ENCODE measurements at places on chromosomes 5 and 9.

DNA sequence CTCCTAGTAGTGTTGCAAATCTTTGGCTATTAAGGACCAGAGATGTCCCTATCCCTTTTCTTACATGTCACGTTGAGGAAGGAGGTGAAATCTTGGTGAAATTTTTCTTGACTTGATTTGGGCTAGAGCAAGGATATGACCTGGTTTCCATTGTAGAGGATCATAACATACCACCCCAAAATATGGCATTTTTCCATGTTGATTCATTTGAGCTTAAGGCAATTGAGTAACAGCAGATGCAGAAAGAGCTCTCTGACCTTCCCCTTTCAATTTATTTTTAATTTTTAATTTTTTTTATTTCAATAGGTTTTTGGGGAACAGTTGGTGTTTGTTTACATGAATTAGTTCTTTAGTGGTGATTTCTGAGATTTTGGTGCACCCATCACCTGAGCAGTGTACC is 61.2 kb upstream of the MAP1B start:
- peak; percentile 76 for DNase-seq

DNA sequence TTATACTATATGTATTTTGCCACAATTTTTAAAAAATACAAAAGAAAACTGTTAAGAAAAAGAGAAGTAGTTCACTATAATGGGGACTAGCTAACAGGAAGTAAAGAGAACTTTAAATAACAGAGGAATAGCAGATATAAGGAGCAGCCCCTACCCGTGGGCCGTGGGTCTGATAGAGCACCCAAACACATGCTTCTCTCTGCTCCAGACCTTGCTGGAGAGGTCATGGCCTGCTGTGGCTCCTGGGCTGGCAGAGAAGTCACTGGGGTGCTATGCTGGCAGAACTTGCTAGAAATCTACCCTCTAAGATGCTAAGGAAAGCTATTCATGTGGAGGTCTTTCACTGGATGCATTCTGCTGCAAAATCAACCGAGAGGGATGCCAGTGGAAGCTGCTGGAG is 10.0 kb upstream of the TNFAIP8 start:
- DNase-seq: no peak

DNA sequence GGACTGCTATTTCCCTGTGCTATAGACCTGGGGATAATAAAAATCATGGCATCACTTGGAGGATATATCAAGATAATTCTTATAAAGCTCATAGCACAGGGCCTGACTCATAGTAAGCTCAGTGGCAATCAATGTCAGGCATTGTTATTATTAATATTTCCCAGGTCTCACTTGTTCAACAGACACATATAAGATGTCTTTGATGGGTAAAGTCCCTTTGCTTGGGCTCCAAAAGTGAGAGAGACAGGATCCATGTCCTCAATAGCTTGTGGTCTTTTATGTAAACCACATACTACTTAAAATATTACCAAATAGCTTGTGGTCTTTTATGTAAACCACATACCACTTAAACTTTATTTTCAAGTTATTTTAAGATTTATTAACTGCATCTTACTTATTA is 11.2 kb downstream of the SH3RF2 start:
- no peak for DNase-seq

GRCh38 chr9:28456861-28457260 is 883.6 kb upstream of the C9orf72 start:
- no peak for DNase-seq

DNA sequence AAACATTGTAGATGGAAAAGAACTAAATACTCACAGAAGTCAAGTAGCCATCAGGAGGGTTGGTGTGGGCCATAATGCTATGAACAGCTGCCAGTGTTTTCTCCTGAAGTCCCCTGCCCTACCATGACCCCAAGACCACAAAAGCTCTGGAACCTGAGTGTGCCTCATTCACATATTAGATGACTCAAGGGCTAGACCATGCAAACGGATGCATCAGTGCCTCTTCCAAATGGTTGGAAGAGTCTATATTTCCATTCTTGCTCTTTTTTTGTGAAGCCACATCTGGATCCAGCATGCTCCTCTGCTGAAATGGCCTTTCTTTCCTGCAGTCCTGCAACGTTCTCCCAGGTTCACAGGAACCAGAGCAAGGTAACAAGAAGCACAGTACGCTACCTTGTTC is 136.6 kb upstream of the EPB41L4A start:
- no peak for DNase-seq

DNA sequence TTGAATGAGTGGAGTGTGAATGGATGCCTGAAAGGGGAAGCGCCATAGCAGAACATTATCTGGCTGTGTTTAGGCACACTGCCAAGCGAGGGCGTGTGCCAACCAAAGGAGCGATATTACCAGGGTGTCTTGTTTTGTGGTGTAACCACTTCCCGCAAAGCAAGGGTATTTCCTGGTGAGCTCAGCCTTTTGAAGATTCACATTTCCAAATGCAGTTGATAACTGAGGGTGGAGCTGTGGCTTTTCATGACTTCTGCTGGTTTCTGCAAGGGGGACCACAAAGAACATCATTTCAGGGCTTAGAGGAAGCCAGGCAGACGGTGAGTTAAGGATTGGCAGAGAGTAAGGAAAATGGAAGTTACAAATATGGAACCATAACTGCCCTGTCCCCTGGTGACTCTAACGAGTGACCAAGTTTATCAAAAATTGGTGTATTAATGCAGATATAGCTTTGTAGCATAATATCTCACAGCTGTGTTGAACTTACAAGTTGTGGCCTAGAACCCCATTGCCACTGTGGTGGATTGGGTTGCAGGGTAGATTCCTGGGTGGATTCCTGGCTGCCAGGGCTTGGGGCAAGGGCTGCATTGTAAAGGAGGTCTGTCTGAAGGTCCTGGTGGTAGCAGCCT is 71.4 kb downstream of the RALGPS1 start:
- DNase-seq: no peak

- DNase-seq: no peak
Measured at GRCh38 chr5:68250661-68251298, 35.2 kb downstream of the PIK3R1 start.

- no peak for DNase-seq
Measured at GRCh38 chr5:155696362-155696761, 630.6 kb upstream of the SGCD start.

DNA sequence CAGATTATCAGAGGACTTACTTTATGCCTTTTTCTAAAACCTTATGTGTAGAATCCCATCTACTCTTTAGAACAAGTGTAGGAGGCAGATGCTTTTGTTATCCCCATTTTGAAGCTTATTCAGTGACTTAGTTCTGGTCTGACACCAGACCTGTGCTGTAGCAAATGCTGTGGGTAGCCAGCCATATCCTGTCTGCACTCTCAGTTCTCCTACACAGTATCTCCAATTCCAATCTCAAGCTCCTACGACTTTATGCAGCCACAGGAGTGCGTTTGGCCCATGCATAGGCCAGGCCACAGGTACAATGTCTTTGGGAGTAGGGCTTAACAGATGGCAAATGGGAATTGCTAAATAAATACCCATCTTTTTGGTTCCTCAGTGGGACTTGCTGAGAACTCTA is 292.6 kb downstream of the MCTP1 start:
- DNase-seq: no peak

- DNase-seq: no peak
Measured at GRCh38 chr5:72499730-72500129, 7.5 kb downstream of the ZNF366 start.

DNA sequence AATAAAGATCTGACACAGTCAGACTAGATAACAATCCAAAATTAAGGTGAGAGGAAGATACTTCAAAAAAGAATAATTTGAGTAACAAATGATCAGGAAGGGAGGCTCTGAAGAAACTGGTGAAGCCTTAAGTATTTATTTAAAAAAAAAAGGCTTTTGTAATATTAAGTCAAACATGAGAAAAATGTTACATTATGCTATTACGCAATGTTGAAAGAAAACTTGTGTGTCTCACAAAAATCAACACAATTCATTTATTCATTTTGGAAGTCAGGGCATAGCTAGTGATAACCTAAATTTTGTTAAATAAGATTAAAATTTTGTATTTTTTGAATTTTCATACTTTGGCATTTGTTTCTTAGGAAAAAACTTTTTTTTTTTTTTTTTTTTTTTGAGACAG is 28.2 kb downstream of the WDR41 start:
- peak; percentile 72 for DNase-seq

DNA sequence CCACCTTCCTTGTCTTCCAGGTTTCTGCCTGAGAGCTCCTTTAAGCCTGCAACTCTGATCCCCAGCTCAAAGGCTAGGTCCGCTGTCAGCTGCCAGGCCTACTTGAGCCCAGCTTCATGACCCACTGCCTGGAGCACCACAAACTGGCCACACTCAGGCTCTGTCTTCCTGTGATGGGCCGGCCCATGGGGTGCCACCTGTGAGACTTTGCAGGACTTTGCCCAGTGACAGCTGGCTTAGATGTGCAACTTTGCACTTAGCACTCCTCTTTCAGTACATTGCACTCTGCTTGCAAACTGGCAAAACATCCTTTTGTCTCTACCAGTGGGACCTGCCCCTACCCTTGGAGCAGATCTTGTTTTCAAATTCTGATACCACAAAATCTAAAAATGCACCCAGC is 311.5 kb upstream of the PDE4D start:
- no peak for DNase-seq

GRCh38 chr5:80195837-80196400 is 59.9 kb downstream of the SERINC5 start:
- no peak for DNase-seq

- peak; percentile 85 for DNase-seq
Measured at GRCh38 chr5:142600611-142601358, 85.1 kb downstream of the FGF1 start.

DNA sequence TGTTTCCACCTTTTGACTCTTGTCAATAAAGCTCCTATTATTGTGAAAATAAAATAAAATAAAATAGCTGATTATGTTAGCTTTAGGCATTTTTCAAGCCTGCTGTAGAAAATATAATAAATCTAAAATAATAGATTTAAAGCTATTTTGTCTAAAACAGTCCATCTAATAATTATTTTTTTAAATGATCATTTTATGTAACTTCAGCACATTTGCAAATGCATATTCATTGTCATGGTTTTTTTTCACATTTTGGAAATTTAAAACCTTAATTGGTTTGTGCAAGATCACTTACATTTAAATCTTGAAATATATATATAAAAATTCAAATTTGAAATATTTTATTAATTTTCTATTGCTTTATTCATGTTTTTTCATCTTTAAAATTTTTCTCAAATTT is 159.8 kb downstream of the ADGRV1 start:
- DNase-seq: no peak

GRCh38 chr9:34550016-34550680 is 27.4 kb upstream of the ENHO start:
- DNase-seq: no peak

DNA sequence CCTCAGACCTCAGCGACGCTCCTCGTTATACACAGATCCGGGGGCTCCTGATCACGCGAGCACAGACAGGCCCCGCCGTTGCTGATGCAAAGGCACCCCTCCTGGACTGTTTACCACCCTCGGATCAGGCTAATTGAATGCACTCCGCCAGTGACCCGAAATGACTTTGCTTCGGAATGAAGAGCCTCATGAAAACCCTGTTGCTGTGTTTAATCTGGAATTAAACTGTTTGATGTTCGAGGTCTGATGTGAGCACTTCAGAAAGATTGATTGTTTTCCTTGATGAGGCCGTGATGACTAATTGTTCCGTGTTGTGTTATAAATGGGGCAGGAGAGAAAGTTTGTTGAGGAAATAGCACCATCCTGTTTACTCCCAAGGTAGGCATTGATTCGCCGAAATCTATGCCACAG is 190.5 kb upstream of the PPP1R26 start:
- no peak for DNase-seq

DNA sequence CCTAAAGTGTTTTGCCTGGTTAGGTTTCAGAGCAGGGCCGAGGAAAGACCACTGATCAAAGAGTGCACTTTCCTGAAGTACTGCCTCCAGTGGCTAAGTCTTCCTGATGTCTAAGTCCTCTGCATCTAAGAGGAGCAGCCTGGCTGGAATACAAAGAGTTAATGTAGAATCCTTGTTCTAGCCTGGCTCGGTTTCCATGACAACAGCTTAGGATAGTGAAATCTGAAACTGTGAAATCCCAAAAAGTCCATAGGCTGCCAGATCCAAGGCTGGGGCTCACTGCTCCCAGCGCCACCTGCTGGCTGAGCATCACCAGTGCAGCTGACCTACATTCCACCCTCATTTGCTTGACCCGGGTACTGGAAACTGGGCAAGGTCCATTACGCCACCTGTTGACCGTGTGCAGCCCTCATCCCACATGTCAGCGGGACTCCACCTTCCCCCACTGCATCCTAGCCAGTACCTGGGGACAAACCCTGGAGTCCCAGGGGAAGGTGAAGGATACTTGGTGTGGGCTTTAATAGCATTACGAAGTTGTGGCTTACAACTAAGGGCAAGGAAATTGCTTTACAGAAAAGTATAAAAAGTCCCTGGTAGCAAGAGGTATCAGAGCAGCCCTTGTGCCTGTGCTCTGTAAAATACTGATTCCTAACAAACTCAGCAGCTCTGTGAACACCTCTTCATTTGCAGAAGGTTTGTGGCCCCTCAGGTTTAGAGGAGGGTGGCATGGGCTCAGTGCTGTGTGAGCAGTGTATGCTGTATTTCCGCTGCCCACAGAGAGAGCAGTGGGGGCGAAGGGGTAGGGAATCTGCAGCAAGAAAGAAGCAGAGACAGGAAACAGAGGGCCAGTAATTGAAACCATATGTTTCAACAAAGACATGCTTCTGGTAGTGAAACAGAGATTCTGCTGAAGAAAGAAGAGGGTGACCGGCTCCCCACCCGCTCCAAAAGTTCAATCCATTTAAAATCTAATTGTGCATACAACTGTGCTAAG is 36.0 kb downstream of the PCDHGC5 start:
- peak; percentile 99 for DNase-seq

DNA sequence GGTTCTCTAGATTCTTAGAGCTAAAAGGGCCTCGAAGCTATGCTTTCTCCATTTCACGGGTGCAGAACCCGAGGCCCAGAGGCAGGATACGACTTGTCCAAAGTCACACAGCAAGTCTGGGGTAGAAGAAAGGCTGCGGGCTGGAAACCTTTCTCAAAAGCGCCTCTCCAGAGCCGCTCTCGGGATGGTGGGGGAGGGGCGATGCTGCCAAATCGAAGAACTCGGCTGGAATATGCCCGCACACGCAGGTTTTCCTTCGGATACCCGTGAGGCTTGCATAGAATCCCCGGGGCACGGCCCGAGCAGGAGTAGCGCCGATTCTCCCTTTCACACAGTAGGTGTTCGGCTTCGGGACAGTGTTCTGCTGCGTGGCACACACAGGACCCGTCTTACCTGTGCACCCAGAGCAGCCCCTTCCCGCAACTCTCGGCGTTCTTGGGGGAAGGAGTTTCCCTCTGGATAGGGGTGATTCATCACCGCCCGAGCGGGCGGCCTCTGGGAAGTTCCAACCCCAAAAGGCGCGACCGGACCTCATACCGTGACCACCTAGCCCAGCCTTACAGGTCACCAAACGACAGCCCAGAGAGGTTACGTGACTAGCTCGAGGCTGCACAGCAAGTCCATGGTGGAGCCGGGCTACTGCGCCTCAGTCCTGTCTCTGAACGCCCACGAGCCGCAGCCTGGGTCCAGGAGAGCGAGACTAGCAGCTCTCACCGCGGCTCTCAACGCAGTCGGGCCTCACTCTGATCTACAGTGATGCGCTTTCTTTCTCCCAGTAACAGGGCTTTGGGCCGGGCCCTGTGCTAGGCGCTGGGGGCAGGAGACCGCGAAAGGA is 4.1 kb downstream of the PAX5 start:
- DNase-seq: no peak
